ENCODE measurements at places on chromosomes 4 and X. TPM values are rescaled to one million over a fixed set of nuclear protein-coding genes. Genes with fewer than 3 reads are reported as not detected.

Gene TGIF2LX
- not detected for total RNA-seq

Gene ADH1A
- not detected for total RNA-seq

Gene CLIC2
- total RNA-seq: 13.4 TPM

Gene STAG2
- total RNA-seq: 32.7 TPM

Gene SMC1A
- 50.8 TPM for total RNA-seq

Gene GUCY1A1
- 40.5 TPM for total RNA-seq

Gene ARMCX4
- 7.4 TPM for total RNA-seq

Gene OGT
- total RNA-seq: 88.0 TPM

Gene PSAPL1
- not detected for total RNA-seq

GRCh38 chr4:123841447-123842121 lies 445.0 kb downstream of the SPRY1 start:
- DNase-seq: no peak

- no peak for DNase-seq
Observed at GRCh38 chr4:112182604-112183003, 37.4 kb downstream of the FAM241A start.

DNA sequence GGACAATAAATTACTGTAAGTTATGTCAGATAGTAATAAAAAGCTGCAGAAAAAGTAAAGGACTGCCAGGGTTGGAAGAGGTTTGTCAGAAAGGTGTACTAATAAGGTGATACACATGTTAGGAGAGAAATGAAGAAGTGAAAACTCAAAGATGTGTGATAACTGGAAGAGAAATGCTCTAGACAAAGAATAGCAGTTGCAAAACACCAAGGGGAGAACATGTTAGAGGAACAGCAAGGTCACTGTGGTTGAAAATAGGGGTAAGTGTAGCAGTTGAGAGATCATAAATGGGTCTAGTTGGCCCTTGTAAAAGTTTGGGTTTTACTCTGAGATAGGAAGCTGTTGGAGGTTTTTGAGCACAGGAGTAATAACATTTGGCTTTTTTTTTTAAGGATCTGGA lies 46.9 kb downstream of the HSPA4L start:
- DNase-seq: no peak

GRCh38 chrX:132692526-132692925 lies 203.7 kb upstream of the MBNL3 start:
- no peak for DNase-seq

DNA sequence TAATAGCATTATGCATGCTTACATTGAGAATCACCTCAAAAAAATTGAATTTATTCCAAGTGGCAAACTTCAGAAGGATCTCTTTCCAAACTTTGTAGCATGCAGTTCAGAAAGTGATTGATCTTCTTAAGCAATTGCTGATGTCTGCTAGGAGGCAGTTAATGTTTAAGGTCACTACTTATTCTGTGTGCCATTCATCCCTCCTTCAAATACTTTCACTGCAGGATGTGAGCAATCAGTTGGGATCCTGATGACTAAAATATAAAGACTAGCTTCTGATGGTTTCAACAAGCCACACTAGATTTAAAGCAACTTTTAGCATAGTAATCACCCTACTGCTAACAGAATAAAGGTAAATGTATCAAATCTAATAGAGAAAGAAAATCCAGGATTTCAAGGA lies 414.1 kb downstream of the ADGRL3 start:
- DNase-seq: no peak

GRCh38 chr4:39530682-39531081 lies 3.4 kb upstream of the UGDH start:
- DNase-seq: no peak

- no peak for DNase-seq
Observed at GRCh38 chr4:147360301-147360700, 120.6 kb upstream of the EDNRA start.

DNA sequence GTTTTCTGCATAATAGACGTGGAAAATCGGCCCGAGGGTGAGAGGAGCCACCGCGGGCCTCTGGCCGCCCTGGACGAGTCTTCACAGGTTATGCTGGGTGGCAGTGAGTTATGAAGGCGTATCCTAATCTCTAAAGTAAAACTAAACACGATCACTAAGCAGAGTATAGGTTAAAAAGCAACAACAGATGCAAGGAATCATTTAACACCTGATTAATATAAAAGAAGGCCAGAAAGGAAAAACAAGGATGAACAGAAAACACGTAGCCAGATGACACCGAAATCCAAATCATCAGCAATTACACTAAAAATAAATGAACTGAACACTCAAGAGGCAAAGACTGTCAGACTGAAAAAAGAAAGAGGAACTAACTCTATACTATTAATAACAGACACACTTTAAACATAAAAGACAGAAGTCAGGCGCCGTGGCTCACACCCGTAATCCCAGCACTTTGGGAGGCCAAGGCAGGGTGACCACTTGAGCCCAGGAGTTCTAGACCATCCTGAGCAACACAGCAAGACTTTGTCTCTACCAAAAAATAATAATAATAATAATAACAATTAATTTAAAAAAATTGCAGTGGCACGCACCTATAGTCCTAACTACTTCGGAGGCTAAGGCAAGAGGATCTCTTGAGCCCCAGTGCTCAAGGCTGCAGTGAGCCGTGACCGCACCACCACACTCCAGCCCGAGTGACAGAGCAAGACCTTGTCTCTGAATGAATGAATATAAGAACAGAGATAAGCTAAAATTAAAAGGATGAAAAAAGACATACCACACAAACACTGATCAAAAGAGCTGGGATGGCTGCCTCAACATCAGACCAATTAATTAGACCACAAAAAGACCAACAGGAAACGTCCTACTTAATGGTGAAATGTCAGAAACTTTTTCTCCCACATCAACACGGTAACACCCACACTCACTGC lies 30.0 kb downstream of the CTBP1 start:
- no peak for DNase-seq

DNA sequence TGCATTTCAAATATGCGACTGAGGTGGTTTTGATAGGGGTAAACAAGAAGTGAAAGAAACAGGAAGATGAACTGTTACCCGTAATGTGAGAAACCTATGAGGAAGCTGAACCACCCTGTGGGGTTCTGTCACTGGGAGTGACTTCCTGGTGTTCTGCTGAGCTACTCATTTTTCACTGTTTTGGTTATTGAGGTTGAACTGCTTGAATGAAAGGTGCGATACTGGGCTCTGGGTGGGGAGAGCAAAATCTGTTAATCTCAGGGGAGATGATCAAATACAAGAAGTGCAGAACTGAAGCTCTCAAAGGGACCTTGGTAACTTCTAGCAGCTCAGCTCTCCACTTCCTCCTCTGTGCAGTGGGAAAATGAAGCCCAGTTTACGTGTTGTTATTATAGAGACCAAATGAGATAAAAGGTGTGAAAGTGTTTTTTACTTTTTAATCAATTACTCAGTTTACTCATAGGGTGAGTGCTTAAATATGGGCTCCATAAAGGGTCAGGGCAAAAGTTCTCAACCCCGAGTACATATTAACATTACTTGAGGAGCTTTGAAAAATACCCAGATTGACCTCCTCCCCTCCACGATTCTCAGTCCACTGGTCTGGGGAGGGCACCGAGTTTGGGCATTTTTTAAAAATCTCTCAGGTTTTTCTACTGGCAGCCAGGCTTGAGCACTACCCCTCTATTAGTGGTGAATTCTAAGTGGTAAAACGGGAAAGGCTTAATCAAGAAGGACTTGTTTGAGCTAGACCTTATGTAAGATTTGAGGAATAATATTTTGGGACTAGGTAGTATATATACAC lies 66.7 kb downstream of the COQ2 start:
- no peak for DNase-seq

DNA sequence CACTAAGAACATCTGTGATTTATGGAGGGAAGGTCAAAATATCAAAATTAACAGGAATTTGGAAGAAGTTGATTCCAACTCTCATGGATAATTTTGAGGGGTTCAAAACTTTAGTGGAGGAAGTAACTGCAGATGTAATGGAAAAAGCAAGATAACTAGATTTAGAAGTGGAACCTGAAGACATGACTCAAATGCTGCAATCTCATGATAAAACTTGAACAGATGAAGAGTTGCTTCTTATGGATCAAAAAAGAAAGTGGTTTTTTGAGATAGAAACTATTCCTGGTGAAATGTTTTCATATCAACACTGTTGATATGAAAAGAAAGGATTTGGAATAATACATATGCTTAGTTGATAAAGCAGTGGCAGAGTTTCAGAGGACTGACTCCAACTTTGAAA lies 9.7 kb downstream of the TMPRSS11F start:
- DNase-seq: no peak

GRCh38 chrX:6959006-6959405 lies 188.5 kb upstream of the STS start:
- DNase-seq: no peak

DNA sequence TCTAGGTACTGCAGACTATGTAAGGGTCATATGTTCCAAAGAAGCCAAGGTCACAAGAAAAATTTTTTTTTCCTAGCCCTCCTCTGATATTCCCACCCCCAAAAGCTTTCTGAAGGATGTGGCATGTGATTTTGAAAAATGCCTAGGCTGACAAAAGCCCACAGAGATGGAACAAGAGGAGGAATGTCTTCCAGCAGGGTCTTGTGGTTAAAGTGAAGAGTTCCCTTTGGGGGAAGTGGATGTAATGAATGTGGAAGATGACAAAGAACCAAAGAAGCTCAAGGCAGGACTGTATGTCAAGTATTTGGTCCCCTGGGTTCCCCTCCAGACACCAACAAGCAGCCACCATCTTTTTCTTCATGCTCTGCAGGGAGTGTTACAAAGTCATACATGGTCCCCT lies 268.8 kb downstream of the BCOR start:
- DNase-seq: no peak

DNA sequence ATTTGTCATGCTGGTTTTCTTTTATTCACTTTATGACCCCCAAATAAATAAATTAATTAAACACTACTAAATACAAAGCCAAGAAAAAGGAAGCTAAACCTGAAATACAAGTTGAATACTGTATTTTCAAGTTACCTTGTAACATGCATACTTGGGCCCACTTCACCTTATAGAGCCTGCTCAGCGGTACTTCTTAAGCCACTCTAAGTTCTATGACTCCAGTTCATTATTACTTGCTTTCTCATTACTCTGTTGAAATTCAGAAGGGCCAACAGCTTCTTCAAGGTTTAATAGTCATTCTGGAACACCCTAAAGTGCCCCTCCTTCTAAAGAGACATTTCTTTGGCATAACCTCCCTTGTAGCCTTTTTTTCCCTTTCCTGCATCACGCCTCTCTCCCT lies 844.5 kb downstream of the RPA4 start:
- DNase-seq: no peak

DNA sequence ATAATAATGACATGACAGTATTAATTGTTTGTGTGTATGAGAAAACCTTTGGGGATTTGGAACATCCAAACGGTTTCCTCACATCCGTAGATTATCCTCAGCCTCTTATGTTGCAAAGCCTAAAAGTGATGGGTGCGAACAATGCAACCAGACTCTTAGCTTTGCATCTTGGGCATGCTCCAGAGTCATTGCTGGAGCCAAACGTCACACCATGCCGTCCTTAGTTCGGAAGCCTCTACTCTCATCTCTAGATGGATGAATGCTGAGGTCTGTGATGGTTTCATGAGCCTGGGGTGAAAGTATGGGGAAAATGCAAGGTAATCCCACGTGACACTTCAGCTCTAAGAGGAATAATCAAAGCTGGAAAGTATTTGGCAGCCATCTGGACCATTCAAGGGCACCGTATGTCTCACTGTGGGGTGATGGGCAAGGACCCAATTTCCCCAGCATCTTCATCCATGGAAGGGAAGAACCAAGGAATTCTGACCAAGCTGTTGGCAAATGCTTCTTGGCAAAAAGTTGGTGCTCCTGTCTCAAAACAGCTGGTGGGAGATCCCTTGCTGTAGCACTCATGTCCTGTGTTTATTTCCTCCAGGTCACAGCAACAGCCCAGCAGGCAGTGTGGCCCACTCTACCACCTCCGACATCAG lies 6.3 kb upstream of the RTL5 start:
- DNase-seq: no peak

GRCh38 chrX:119690921-119691716 lies 1.8 kb downstream of the SEPTIN6 start:
- no peak for DNase-seq

DNA sequence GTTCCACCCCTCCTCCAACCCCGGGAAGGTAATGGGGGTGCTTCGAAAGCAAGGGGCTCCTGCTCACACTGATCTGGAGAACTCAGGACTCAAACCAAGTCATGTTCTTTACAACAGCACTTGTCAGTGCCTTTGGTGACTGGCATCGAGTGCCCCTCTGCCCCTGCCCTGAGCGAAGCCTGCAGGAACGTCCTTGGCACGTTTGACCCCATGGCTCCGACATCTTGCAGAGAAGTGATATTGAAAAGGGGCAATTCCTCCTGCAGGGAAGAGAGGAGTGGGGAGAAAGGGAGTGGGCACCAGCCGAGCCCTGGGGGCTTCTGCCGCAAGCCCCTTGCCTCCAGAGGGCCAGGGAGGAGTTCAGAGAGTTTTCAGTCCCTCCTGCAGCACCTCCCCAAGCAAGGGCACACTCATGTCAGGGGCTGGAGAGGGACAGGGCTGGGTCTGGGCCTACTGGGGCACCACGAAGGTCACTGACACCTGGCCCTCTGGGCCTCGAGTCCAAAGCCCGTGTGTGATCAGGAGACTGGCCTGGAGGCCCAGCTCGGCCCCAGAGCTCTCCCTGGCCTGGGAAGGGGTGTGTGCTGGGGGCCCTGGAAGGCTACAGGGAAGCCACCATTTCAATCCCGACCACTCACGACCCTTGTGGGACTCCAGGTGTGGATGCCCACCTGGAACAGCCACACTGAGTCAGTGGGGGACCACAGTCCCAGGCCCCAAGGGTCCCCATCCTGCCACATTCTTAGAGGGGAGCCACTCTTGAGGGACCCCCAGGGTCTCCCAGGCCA lies 94.9 kb upstream of the NKX1-1 start:
- peak; percentile 72 for DNase-seq

DNA sequence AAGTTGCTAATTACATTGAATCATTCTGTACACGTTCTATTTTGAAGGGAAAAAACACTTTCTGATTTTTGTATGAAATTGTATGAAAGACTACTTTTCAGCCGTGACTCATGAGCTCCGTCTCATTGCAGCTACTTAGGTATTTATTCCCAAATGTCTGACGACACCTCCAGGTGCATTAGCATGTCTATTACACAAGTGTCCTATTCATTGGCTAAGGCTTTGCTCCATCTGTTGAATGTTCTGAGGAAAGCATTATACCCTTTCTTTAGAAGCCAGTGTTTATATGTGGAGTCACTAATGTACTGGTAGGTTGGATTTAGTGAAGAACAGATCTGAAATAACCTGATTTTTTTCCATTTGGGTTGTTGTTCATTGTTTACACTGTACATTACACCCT lies 51.8 kb downstream of the MAP7D3 start:
- DNase-seq: no peak

DNA sequence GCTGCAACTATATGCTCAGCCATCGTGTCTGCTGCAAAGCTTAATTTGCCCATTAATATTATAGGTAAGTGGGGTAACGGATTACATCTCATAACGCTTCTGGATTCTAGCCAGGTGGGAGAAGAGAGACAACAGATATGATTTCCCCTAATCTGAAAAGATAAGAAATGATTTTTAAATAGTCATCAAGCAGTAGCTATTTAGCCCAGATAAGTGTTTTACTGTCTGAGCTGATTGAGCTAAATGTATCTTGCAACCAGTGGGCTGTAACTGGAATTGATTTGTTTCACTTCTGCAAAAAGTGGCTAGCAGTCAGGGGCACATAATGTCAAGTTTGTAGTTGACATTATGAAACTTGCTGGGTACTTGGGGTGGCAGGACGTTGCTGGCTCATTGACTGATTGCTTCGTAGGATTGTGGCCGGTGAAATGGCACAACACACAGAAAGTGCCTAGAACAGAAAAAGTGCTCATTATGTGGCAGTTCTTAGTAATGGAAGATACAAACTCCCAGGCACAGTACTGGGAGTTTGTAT lies 18.5 kb downstream of the LAP3 start:
- peak; percentile 12 for DNase-seq
